ENCODE measurements at places on chromosomes 12 and 14. TPM values are rescaled to one million over a fixed set of nuclear protein-coding genes. Genes with fewer than 3 reads are reported as not detected.

Gene VTI1B
- total RNA-seq: 92.6 TPM

Gene KRT2
- total RNA-seq: 0.30 TPM

Gene ATL1
- 93.4 TPM for total RNA-seq

Gene EFCAB11
- 16.4 TPM for total RNA-seq

Gene GARIN6
- total RNA-seq: not detected

Gene SERPINA1
- total RNA-seq: 8.6 TPM

Gene CD163
- 7.7 TPM for total RNA-seq

Gene NID2
- total RNA-seq: 270 TPM

Gene ITGB7
- total RNA-seq: 0.79 TPM

Gene TMEM30B
- 7.6 TPM for total RNA-seq

Gene EGLN3
- total RNA-seq: 25.1 TPM

Gene OTOGL
- 0.99 TPM for total RNA-seq

Gene BRI3BP
- 20.5 TPM for total RNA-seq

Gene TESPA1
- total RNA-seq: 0.69 TPM

Gene TMEM229B
- 13.9 TPM for total RNA-seq

Gene SRSF9
- 143 TPM for total RNA-seq

Gene RNF212B
- total RNA-seq: not detected

Gene DCN
- 643 TPM for total RNA-seq

Gene OLR1
- 27.2 TPM for total RNA-seq

Gene PPP4R4
- 8.8 TPM for total RNA-seq

Gene OVCH1
- total RNA-seq: 1.6 TPM

Gene KERA
- total RNA-seq: 1.3 TPM

Gene CFAP73
- total RNA-seq: 1.2 TPM

Gene GZMH
- 0.28 TPM for total RNA-seq

Gene RPGRIP1
- total RNA-seq: 0.33 TPM

Gene PIGH
- 21.1 TPM for total RNA-seq

Gene LRR1
- total RNA-seq: 11.3 TPM
